Stimulated activated CD4-positive, alpha-beta T cell treated with anti-CD3 and anti-CD28 coated beads, Interleukin-1b, Interleukin-23, amount 100 ng/mL, for 48 hours (primary cell): ENCODE measurements at places on chromosomes 16 and 17.
A peak's percentile ranks its signal among the peaks of the same experiment; 100 is the strongest.

- peak; percentile 73 for DNase-seq
Measured at GRCh38 chr16:12613131-12613991, 190.3 kb downstream of the CPPED1 start.

DNA sequence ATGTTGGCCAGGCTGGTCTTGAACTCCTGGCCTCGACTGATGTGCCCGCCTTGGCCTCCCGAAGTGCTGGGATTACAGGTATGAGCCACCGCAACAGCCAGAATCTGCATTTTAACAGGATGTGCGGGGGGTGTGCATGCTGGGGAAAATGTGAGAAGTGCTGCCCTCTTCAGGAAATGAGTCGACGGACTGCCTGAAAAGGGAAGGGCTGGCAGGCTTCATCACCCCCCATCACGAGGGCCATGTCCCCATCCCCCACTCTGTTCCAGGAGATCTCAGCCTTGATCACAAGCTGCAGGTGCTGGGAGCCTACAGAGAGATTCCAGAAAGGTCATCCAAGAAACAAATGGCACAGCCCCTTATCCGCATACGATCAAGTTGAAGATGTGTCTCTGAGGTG, 195.3 kb upstream of the RPL38 start:
- DNase-seq: peak; percentile 62

- no peak for DNase-seq
Measured at GRCh38 chr17:62929320-62929719, 36.7 kb upstream of the TANC2 start.

- DNase-seq: no peak
Measured at GRCh38 chr17:42404326-42405055, 16.2 kb upstream of the STAT3 start.

DNA sequence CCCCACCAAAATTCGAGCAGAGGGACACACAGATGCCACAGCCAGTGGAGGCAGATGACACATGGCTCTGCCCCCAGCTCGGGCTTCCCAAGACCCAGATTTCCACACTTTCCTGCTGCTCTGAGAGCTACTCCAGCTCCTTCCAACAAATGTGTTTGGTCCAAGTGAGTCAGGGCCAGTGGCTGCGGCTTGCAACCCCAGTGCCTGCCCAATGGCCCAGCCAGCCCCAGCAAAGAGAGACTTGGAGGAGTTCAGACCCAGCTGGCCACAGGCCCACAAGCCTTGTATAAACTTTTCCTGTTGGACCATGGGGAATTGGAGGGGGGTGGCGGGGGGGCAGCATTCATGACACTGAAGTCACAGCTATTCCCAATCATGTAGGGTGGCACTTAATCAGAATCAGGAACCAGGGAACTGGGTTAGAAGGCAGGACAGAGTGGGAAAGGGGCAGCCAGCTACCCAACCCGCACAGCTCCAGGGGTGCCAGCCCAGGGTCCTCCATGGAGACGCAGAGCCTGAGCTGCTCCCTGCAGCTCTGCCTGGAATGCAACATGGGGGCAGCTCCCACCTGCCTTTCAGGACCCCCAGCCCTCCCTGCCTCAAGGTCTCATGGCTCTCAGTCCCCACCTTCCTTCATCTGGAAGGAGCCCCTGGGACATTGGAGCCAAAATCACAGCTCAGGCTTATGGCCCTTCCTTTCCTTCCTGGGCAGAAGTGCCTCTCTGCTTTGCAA, 17.5 kb upstream of the C16orf78 start:
- DNase-seq: no peak

DNA sequence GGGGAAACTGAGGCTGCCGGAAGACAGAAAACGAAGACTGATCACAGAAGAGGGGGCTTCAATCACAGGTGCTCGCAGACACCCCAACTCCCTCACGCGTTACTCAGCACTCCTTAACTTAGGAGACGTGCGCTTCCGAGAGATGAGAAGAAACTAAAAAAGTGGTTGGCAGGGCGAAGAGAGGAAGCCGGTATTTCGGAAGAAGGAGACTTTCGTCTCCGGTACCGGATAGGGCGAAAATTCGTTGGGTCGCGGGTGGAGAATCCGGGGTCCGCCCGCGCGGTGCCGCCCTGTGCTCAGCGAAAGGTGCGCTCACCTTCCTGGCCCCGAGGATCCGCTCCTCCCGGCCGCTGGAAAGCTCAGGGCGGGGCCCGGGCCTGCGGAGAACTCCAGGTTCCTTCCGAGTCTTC, 917 bp upstream of the TBX2 start:
- no peak for DNase-seq

DNA sequence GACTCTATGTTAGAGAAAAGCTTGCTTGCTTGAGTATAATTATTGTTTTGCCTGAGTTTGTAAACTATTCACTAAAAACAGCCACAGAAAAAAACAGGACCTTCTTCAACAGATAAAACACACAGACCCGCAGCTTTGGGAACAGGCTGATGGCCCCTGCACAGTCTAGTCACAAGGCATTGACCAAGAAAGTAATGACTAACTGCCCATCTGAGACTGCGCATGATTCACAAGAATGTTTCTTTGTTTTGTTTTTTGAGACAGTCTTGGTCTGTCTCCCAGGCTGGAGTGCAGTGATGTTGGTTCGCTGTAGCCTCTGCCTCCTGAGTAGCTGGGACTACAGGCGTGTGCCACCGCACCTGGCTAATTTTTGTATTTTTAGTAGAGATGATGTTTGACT, 2.8 kb upstream of the ZKSCAN2 start:
- no peak for DNase-seq

- no peak for DNase-seq
Measured at GRCh38 chr17:56203430-56203829, 50.2 kb downstream of the ANKFN1 start.

DNA sequence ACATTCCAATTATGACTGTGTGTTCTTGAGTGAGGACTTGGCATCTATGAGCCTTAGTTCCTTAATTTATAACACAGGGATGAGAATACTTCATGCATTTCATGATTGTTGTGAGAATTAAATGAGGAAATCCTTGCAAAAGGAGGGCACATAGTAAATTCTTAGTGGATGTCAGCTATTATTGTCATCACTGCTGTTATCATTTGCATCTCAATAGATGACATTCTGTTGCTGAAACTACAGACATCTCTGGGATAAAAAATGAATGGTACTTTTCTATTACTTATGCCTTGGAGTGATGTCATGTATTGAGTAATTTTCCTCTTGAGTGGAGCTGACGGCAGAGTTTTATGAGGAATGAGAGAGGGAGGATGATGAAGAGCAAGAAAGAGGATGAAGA, 184.4 kb upstream of the CDH11 start:
- no peak for DNase-seq

- DNase-seq: no peak
Measured at GRCh38 chr16:55333684-55334083, 9.7 kb downstream of the IRX6 start.

- DNase-seq: no peak
Measured at GRCh38 chr16:88323546-88324330, 59.0 kb upstream of the ZNF469 start.

GRCh38 chr17:61160204-61160603, 239.4 kb upstream of the TBX2 start:
- no peak for DNase-seq

GRCh38 chr17:71342737-71343136, 778.1 kb upstream of the SOX9 start:
- no peak for DNase-seq

DNA sequence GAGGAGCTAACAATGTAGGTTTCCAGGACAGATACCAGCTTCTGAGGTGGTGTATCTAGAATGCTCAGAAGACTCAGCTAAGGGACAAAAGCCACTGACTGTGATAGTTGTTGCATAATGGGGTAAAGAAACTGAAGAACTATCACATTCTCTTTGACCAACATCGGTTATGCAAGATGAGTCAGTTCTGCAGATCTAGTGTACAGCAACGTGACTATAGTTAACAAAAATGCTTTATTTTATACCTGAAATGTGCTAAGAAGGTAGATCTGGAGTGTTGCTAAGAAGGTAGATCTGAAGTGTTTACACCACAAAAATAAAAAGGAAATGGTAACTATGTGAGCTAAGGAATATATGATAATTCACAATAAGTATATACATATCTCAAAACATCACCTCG, 2.5 kb downstream of the KRTAP9-6 start:
- DNase-seq: no peak

DNA sequence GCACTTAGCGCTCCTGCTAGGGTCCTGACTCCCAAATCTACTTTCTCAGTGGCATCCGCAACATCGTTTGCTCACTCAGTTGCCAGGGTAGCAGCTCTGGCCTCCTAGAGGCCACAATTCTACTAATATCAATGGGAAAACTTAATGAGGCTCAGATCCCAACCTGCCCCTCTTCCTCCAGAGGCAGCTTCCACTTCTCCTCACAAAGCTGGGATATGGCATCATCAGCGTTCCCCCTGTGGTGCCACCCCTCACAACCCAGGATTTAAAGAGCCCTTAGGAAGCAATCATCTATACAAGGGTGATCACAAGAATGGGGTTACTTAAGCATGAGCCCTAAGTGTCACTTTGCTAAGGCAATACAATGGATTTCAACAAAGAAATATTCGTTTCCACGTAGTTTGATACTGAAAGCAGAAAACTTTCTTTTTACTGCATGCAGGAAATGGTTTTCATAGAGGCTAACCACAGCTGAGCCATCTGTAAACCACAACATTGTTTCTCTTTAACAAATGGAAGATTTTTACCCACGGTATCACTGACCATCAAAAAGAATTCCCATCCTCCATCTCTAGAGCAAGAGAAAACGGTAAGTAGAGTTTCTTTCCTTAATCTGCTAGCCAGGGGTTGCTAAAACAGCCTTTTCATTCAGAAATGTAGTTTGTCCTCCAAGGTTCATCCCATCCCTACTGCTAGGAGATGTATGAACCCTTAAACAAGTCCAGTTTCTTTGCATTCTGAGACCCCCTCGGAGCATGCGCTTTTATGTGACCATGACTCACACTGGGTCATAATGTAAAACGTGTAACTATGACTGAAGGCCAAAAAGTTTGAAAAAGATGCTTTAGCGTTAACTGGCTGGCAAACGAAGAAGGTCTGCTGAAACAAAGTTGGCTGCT, 68.3 kb upstream of the BCAR1 start:
- DNase-seq: no peak

DNA sequence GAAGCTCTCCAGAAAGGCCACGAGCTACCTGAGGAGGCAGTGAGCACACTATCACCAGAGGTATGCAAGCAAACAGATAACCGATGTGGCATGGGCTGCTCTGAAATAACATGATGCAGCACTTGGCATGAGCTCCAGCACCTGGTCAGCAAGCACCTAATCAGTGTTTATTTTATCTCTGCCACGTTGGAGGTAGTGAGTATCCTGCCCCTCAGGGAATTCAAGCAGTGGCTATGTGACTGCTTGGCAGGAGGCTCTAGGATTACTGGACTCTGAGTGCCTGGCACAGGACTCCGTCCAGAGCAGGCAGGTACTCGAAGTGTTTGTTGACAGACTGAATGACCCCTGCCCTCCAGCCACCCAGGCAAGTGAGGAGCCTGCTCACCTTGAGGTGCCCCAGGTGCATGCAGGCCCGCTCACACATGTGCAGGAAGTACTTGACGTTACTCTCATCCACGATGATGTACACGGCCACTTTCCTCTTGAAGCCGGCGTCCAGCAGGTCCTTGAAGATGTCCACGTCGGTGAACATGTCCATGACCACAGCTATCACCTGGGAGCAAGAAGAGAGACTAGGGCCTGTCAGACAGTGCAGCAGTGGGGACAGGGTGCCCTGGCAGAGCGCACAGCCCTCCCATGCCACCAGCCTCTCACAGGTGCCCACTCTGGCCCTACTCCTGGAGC, 16.6 kb downstream of the FAM83G start:
- DNase-seq: no peak

- no peak for DNase-seq
Measured at GRCh38 chr17:835263-835662, 53.1 kb downstream of the MRM3 start.

DNA sequence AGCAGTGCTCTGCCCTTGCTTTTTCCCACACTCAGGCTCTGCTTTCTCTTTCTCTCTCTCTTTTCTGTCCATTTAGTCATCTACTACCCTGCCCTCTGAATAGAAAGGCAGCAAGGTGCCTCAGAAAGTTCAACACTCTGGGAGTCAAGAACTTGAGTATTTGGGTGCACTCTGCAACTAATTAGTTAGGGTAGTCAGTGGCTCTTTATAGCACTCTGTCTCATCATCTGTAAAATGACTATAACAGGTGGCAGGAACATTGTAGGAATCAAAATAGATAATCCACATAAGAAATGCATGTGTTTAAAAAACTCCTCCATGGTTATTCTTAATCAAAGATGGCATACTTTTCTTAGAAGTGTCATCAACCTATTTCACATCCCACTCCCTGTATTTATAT, 7.2 kb downstream of the OR2C1 start:
- DNase-seq: no peak

DNA sequence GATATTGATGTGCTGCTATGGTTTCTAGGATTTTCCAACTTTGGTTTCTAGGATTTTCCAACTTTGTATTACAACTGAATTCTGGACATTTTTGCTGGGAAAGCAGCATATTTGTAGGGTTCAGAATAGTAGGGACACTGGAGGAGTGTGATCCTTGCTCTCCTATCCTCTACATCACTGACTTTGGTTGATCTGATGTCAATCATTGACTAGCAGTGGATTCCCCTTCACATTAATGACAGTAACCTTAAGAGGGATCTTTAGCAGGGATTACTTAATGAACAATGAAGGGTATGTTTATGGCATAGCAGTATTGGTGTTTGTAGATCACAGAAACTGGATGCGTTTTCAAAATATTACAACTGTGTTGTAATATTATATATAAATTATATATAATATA, 67.4 kb downstream of the MAP2K4 start:
- DNase-seq: no peak

DNA sequence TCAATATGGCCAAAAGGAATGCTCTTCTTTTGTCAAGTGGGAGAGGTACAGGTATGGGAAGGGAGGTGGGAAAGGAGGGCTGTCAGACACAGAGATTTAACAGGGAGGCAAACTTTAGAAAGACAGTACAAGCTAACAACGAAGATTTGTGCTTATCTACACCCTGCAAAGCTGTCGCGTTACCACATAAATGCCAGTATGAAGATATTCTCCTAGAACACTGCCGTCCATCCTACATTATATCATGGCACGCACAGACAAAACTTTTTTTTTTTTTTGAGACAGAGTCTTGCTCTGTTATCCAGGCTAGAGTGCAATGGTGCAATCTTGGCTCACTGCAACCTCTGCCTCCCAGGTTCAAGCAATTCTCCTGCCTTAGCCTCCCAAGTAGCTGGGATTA, 50.6 kb downstream of the STH start:
- no peak for DNase-seq

- no peak for DNase-seq
Measured at GRCh38 chr16:57559072-57559790, 16.8 kb downstream of the ADGRG5 start.

GRCh38 chr17:68446626-68447041, 10.7 kb downstream of the WIPI1 start:
- no peak for DNase-seq

DNA sequence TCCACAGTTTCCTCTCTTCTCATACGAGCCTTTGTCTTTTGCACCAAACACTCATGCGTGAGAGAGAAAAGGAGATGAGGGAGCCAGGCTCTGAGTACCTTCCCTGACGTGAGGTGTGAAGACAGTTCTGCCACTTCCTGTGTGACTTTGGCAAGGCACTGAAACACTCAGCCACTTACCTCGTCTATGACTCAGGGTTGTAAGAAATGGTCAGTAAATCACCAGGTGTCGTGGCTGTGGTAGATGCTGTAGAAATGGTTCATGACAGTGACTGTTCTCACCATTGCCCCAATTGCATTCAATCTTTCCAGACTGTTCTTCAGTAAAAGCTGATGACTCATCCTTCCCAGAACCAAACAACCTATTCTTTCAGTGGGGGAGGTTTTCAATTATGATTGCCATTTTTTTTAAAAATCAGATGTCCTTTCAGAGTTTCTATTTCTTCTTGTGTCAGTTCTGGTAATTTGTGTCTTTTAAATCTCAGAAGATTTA, 49.2 kb upstream of the CBFA2T3 start:
- DNase-seq: peak; percentile 82

- peak; percentile 61 for DNase-seq
Measured at GRCh38 chr17:49361129-49361901, 735 bp downstream of the ZNF652 start.
